Urinary bladder (tissue), 4 donors: ENCODE measurements at places on chromosomes 2 and 18. TPM values are rescaled to one million over a fixed set of nuclear protein-coding genes. Genes with fewer than 3 reads are reported as not detected.

Gene MARCO
- 0.42 TPM for total RNA-seq

GRCh38 chr2:54522624-54523281 lies 66.6 kb downstream of the SPTBN1 start:
- DNase-seq = peak; percentile 43

GRCh38 chr18:24657444-24657842 lies 197.0 kb downstream of the HRH4 start:
- no peak for DNase-seq

DNA sequence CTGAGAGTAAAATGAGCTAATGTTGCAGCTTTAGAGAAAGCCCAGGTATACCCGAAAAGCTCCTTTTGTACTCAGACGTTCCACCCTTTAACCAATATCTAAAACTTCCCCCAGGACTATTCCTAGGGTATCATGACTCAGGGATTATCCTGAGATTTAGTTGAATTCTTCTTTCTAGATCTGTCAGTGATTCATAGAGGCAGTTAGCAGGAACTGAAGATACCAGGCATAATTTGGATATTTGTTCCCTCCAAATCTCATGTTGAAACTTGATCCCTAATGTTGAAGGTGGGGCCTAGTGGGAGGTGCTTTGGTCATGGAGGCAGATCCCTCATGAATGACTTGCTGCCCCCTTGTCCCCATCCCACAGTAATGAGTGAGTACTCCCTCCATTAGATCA lies 161.2 kb upstream of the LRP1B start:
- DNase-seq = no peak

- no peak for DNase-seq
Observed at GRCh38 chr18:28212060-28212459, 35.1 kb upstream of the CDH2 start.

GRCh38 chr2:175536059-175536458 lies 354.5 kb upstream of the ATP5MC3 start:
- no peak for DNase-seq
